ENCODE measurements at places on chromosomes 6 and 20.
A peak's percentile ranks its signal among the peaks of the same experiment; 100 is the strongest.

- DNase-seq: no peak
These were observed 79.0 kb downstream of the TRERF1 start for GRCh38 chr6:42372699-42373098.

DNA sequence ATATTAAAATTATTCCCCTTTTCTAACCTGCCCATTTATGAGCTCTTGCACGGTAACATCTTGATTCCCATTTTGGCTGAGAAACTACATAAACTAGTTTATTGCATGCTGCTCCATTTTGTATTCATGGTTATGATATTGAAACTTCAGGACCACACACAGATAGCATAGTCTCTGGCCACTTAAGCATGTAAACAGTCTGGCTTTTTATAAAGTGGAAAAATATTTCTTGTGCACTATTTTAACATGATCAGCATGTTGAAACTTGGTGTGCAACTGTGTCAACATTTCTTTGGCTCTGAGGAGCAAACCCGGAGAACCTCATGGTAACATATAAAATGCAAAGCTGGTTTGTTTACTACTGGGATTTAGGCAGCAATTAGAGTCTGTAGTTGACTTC, 70.7 kb downstream of the SLX4IP start:
- DNase-seq: no peak

GRCh38 chr6:38955861-38956260, 92.7 kb upstream of the GLP1R start:
- DNase-seq: no peak

DNA sequence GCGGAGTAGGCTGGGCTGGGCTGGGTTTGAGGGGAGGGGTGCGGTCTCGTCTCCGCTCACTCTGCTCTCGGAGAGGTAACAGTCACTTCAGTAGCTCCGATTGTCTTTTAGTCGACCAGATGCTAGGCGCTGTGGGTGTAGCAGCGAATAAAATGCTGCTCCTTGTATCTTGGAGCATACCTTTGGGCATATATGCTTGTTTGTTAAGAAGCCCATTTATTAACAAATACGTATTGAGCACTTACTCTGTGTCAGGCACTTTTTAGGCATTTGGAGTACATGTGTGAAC, 545 bp downstream of the ACTR5 start:
- DNase-seq: no peak

GRCh38 chr6:24064832-24065231, 61.2 kb upstream of the NRSN1 start:
- no peak for DNase-seq

DNA sequence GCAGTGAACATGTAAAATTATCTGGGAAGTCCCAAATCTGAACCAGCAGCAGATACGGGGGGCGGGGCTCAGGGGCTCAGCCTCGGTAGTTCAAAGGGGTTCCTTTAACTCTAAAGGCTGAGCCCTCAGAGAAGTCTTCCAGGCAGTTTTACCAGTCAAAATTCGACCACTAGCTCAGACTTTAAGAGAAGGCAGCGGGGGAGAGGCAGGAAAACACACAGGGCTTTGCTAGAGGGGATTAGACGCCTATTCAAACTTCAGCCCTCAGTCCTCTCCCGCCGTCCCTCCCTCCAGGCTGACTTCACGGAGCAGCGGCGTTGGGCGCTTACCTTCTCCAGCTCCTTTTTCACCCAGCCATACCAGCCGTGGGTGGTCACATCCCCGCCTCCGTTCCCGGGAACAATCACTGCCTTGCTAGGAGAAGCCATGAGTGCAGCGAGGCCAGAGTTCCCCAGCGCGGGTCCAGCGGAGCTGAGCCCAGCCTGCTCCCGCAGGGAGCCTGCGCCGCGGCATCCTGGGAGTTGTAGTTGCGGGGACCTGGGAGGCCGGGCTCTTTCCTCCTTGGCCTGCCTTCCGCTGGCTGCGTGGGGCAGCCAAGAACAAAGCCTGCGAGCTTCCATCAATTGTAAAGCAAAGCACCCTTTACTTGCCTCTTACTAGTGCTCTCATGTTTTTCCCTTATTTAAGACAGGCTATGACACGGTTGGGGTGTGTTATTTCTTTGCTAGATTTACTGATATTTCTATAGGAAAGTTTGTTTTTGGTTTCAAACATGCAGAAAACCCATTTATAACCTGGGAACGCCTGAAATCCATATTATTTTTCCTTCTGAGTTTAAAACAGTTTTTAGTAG, at the start of gene RBBP9:
RBBP9 (minus strand) TSS at position 486 of the 853 bp plus-strand sequence; CDS start at position 428, 58 bp downstream.
- DNase-seq: peak; percentile 27

- no peak for DNase-seq
These were observed 71.4 kb upstream of the NHSL1 start for GRCh38 chr6:138570725-138571029.

- no peak for DNase-seq
These were observed 1.1 kb downstream of the HFE start for GRCh38 chr6:26088344-26088743.

GRCh38 chr20:22781869-22782268, 197.5 kb upstream of the FOXA2 start:
- no peak for DNase-seq

DNA sequence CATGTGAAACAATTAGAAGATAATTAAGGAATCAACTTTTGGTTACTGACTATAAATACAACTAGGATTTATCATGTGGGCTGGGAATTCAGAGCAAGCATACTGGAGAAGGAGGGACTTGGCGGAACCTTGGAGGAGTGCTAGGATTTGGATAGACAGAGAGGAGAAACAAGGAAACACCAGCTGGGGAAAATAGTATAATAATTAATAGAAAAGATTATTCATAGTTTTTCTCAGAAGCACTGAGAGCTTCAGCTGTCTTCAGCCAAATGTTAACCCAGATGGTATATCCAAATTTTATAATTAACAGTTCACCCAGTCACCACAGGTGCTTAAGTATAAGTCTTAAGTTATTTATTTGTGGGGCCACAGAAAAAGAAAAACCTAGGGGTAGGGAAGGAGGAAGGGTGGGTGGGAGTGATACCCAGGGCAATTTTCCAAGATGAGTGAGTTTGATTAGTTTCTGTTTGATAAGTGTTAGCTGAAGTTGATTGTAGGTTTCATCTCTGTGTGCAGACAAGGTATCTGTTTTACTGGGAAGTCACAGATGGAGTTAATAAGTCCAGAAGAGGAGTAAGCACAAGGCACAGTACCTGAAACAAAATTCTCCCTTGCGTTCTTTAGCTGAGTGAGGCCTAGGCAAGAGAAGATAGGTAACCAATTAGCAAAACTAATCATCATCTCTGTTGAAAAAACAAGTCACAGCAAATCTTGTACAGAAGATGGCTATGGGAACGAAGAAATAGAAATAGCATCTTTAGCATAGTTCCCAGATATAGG, 175.5 kb downstream of the TFAP2B start:
- no peak for DNase-seq

GRCh38 chr6:46323312-46323965, 152.7 kb upstream of the ENPP5 start:
- no peak for DNase-seq

GRCh38 chr6:24576447-24576846, 69.5 kb downstream of the KIAA0319 start:
- DNase-seq: no peak

DNA sequence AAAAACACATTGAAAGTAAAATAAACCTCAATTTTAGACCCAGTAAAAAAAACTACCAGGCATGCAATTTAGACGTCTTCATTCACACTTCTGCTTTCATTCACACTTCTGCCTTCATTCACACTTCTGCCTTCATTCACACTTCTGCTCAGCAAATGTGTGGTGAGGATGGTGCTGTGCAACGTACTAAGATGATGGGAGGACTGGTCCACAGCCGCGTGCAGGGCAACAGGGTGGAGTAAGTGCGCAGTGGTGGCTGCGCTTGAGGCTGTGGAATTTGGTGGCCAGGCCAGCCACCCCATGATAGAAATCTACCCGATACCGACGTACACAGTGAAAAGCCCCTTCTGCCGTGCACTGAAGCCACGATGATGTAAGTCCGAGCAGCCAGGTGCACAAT, 114.3 kb upstream of the CD93 start:
- no peak for DNase-seq

GRCh38 chr6:7561153-7561964, 19.9 kb downstream of the DSP start:
- no peak for DNase-seq

DNA sequence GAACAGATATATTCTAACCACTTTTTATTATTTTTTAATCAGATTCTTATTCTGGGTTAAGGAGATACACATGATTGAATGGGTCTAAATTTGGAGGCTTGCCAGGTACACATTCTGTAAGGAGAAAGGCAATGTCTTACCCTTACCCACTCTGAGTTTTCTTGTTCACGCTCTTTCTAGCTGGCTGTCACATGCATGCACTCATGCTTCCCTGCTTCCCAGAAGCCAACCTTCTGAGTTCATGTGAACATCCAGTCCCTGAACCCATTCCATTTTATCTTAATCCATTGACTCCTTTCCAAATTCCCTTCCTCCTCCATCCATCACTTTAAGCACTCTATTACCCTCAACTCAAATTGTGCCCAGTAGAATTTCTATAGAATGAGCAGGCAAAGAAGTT, 17.5 kb upstream of the MOCS1 start:
- DNase-seq: no peak

- DNase-seq: no peak
These were observed 1.1 kb downstream of the JAG1 start for GRCh38 chr20:10672624-10673127.

DNA sequence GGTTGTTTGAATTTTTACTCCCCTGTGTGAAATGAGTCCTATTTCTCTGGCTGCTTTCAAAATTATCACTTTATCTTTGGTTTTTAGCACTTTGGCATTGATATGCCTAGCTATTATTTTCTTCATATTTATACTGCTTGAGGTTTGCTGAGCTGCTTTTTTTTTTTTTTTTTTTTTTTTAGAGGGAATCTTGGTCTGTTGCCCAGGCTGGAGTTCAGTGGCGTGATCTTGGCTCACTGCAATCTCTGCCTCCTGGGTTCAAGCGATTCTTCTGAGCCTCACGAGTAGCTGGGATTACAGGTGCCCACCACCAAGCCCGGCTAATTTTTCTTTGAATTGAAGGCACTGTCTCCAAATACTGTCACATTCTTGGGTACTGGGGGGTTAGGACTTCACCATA, 40.6 kb downstream of the STXBP5 start:
- DNase-seq: no peak

GRCh38 chr6:159916752-159917151, 26.0 kb downstream of the MAS1 start:
- DNase-seq: no peak

GRCh38 chr6:154709621-154710020, 23.6 kb upstream of the SCAF8 start:
- DNase-seq: no peak

DNA sequence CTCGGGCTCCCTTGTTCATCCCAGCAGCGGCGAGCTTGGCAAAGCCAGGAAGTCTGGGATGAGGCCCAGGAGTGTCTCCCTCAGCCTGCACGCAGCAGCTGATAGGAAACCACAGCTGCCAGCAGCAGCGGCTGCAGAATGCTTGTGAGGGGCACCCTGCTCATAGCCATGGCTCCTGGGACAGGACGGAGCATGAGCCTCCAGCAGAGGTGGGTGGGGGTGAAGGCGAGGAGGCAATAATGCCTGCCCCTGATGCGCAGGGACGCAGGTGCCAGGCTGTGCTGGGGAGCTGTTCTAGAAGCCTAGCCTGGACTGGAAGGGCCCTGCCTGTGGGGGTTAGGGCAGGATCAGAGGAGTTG, 157.9 kb downstream of the CD83 start:
- DNase-seq: no peak

DNA sequence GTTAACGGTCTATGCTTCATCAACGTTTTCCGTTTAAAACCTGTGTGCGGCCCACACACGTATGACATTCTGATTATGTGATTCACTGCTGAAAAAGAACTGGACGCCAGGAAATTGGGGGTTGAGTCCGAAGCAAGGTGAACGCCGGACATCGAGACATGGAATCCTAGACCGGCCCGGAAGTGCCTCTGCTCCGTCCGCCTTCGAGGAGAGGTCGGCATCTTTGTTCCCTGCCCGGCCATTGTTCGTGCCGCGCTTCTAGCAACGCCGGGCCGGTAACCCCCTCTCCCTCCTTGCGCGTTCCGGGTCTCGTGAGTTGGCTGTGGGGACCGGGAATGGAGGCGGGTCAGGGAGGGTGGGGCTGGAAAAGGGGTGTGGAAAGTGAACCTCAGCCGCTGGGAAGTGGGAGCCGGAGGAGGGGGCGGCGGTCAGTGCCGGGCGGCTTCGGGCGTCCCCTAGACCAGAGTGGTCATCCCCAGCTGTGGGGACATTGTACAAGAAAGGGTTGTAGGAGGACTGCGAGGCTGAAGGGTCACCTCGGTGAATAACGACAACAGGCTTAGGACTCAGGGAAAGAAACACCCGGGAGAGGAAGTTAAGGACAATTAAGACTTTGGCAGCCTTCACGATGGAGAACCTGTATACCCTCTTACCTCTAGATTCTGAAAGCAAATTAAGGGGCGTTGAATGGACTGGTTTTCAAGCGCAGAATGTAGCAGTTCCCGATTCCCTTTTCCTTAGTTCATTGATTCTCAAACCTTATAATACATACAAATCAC, at the start of gene ZSCAN9:
ZSCAN9 (plus strand) TSS at position 220 of the 779 bp plus-strand sequence. CDS start 1,810 bp downstream, outside the sequence.
- DNase-seq: no peak

All from activated naive CD4-positive, alpha-beta T cell (primary cell).